ENCODE measurements at places on chromosomes 2 and 18. TPM values are rescaled to one million over a fixed set of nuclear protein-coding genes. Genes with fewer than 3 reads are reported as not detected.
A peak's percentile ranks its signal among the peaks of the same experiment; 100 is the strongest.

DNA sequence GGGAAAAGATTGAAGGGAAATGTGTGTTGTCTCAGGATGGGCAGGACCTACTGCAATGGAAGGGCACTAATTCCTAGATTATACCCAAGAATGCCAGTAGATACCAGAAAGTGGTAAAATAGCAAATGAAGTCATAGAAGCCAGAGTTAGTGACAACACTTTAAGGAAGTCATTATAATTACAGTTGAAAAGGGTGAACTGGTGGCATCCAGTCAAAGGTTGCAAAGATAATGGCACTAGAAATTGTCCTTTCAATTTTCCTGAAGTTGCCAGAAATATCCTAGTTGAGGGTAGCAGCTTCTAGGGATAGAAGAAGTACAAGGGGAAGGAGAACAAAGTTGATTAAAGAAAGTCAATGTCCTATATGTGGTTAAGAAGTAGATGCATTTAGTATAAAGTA, 68.8 kb upstream of the GLS start:
- no peak for DNase-seq

GRCh38 chr18:23924813-23925212, 89.7 kb upstream of the TTC39C start:
- DNase-seq = no peak

- no peak for DNase-seq
Measured at GRCh38 chr18:75784390-75784789, 356.9 kb upstream of the SMIM21 start.

- DNase-seq = no peak
Measured at GRCh38 chr2:227627769-227628168, 10.5 kb downstream of the SCYGR4 start.

DNA sequence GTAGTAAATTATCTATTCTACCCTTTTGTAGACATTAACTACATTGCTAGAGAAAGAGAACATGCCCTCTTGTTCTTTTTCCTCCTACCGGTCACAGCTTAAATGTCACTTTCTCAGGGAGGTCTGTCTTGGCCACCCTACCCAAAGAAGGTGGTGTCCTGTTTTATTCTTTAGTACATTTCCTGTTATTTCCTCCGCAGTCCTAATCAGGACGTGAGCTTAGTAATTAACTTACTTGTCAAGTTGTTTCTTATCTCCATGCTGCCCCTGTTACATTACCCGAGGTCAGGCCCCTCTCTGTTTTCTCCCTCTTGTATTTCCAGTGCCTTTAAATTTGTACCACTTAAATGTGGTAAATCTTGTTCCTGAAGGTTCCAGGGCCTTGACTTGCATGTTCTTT, 73.7 kb upstream of the RMDN2 start:
- DNase-seq = no peak

DNA sequence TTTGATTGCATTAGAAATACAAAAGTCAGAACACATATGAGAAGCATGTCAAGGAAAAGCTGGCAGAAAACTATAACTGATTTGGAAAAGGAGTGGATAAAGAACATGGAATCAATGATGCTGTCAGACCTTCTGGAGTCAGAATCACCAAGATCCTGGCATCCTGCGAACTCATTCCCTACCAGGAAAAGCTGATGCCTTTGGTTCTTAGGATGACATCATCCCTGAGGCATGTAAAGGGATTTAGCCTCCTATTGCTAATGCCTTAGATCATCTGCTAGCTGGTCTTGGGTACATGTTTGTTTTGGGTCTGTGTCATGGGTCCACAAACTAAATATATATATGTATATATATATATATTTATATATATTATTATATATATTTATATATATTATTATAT, 680.7 kb downstream of the EPHA4 start:
- peak; percentile 40 for DNase-seq

- DNase-seq = no peak
Measured at GRCh38 chr2:32514946-32515345, 112.9 kb upstream of the TTC27 start.

GRCh38 chr2:443741-444140, 155.8 kb upstream of the ALKAL2 start:
- DNase-seq = no peak

- peak; percentile 56 for DNase-seq
Measured at GRCh38 chr2:65382776-65383357, 49.5 kb downstream of the SPRED2 start.

Gene RGPD4
- not detected for total RNA-seq

DNA sequence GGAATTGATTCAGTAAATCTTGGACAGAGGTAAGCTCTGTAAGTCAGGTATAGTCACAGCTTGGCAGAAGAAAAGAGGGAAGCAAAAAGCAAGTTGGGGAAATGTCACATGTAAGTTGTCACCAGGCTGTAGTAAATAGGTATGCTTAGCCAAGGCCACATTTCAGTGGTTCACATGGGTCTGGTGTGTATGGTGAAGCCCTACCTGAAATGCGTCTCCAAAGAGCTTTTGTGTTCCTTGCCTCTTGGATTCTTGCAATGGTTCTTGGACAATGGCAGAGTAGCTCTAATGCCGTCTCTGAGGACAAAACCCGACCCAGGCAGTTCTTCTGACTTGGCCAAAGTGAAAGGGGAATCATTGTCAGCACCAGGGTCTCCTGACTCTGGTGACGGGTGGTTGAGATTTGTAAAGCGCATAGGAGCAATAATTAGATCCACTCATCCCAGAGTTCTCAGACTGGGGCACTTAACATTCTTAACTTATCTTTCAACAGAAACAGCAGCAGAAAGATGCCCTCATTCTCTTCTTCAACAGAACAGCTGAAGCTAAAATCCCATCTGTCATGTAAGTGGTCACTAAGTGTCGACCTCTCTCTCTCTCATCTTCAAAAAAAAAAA, 34.4 kb upstream of the RPL37A start:
- DNase-seq = no peak

GRCh38 chr2:42810971-42811811, 18.8 kb upstream of the HAAO start:
- DNase-seq = peak; percentile 88

DNA sequence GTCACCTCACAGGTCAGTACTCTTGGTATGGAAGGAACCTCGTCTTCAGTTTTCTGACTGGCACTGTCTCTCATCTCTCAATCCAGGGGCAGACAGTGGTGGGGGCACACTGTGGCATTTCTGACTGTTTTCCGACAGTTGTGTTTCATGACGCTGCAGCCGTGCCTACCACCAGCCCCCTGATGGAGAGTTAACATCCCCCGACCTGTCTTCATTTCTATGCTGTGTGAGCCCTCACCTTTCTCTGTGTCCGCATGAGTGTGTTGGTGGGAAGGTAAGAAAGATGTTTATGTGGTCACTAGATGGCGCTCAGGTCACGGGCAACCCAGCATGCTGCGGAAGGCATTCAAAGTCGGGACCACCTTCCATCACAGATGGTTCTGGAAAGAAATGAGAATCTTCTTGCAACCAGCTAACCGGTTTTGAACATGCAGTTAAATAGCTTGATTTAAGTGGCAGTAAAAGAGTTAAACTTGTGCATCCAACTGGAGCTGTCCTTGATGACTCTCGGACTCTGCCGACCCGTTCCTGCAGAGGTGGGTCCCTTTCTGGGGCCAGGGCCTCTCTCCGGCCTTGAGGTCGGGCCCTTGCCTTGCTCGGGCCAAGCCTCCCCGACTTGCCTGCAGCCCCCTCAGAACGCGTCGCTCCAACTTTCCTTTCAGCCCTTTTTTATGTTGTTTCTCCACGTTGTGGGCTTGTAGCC, 92.4 kb downstream of the DYSF start:
- peak; percentile 93 for DNase-seq

Gene IL1B
- not detected for total RNA-seq

DNA sequence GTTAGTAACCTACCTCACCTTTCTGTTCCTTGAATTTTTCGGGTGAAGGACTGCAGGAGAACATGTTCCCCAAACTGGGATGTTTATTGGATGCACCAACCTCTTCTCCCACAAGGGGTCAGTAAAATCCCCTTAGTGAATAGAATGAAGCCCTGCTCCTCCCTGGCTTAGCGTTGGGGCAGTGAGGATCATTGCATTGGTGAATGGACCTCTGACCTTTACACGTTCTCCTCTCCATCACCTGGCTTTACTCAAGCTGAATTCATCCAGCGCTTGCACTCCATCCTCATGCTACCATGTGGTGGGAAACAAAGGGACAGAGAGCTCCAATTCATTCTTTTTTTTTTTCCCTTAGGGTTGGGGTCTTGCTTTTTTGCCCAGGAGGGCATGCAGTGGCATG, 157.2 kb downstream of the MIB1 start:
- DNase-seq = peak; percentile 70

Gene SLC8A1
- 0.63 TPM for total RNA-seq

DNA sequence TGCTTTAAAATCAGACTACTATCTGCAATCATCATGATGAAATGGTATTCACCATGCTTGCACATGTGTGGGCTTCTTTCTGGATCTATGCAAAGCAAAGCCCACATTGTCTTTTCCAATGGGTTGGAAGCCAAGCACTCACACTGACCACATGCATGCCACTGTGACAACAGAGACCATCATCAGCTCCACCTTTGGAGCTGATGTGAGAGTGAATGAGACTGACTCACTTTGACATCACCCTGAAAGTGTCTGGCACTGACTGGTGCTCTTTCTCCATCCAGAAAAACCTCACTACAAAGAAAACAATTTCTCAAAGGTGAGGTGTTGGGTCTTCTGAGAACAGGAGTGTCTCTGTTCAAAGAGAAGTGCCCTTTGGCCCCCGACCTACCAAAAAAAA, 4.7 kb downstream of the MYO5B start:
- DNase-seq = no peak

- DNase-seq = no peak
Measured at GRCh38 chr18:23945416-23946079, 69.0 kb upstream of the TTC39C start.

DNA sequence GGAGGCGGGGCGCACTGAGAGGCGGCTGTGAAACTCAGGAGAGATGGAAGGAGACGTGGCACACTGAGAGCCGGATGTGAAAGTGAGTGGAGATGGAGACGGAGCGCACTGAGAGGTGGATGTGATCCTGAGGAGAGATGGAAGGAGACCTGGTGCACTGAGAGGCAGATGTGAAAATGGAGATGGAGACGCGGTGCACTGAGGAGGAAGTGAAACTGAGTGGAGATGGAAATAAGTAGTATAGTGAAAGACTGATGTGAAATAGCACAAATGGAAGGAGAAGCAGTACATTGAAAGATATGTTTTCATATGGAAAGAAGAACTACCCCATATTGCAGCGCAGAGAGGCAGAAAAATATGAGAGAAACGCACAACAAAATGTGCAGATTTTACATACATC, 281.6 kb upstream of the RGPD4 start:
- DNase-seq = no peak

- DNase-seq = no peak
Measured at GRCh38 chr18:79582978-79583377, 96.6 kb upstream of the CTDP1 start.

GRCh38 chr2:53641290-53641689, 126.3 kb upstream of the CHAC2 start:
- DNase-seq = peak; percentile 46

Gene LYG2
- total RNA-seq = not detected

GRCh38 chr18:37199741-37200140, 365.9 kb downstream of the CELF4 start:
- DNase-seq = no peak

- no peak for DNase-seq
Measured at GRCh38 chr2:9573013-9573720, 17.5 kb upstream of the ADAM17 start.

- no peak for DNase-seq
Measured at GRCh38 chr2:62884514-62884913, 166.1 kb upstream of the OTX1 start.

DNA sequence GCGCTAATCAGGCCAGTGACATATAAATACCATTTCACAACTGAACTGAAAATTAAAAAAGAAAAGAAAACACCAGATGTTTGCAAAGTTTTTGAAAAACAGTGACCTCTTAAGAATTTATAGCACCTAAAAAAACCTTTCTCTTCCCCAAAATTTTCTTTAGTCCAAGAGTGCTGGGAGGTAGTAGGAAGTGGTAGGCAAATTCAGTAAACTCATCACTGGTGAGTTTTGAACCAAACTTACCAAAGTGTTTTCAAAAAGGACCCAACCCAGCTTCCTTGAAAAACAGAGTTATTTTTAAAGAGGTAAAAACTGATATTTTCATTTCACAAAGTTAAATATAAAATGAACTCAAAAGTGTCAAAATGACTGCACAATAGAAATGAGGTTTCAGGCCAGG, 90.4 kb downstream of the TMEM247 start:
- no peak for DNase-seq
